ENCODE measurements at places on chromosomes 6 and 20.

- DNase-seq = no peak
Observed at GRCh38 chr6:85015396-85015990, 251.1 kb upstream of the TBX18 start.

DNA sequence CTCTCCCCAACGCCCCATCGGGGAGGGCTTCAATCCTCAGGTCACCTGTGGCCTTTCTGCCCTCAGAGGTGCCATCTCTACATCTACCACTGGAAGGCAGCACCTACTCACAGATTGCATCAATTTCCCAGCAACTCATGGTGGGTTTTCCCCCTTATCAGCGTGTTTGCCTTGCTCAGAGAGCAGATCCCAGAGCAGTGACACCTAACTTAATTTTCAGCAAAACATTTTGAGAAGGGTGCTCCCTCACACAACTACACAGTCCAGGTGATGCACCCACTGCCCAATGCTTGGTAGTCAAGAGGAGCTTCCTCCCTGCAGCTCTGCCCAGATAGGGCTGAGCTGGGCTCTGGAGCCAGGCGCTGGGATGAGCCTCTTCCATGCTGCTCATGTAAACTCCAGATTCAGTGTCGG lies 48.2 kb downstream of the PLG start:
- no peak for DNase-seq

DNA sequence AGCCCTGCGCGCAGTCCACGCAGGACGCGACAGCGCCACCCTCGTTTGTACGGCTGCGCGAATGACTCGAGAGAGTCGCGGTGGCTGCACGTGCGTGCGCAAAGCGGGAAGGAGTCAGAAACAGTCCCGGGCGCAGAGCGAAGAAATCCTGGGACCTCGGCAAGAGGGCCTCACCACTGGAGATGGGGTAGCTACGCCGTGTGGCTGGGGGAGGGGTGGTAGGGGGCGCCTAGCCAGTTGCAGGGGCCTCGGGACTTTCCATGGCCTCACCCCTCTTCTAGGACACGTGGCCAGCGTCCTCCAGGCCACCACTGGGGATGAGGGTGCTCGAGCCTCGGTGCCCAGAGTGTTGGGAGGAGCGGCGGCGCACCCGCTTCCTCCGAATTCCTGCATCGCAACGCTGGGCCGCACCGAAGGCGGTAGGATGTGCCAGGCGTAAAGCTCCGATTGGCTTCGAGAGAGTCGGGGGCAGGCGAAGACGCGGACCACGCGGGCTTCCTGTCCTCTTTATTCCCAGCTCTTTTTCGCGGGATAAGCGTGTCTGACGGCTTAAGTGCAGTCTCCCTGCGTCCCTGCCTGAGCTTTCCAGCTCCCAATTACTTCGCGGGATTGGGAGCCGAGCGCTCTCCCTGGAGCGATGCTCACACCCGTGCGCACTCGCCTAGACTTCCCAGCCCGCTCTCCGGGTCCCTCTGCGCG lies 38.7 kb downstream of the NCR2 start:
- no peak for DNase-seq

DNA sequence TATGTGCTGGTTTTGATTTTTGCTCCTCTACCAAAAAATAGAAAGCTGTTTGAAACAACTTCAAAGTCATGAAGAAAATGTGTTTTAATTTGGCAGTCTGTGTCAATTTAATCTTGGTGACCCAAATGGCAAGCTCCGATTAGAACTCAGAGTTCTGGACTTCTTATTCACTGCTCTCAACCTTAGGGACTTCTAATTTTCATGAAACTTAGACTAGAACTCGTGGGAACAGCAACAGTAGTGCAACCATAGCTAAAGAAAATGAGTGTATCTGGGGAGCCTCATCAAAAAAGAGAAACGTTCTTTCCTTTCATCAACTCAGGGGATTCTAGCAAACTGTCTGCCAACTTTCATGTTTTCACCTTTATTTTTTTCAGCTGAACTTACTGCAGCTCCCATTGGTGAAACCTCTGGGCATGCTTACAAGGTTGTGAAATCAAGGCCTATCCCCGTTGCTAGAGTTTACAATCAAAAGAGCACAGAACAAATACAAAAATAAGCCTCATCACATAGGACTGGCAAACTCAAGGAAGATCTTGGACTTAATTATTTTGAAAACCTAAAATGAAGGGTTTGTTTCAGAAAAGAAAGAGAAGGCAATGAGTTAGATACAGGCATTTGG lies 114.0 kb upstream of the HSF2 start:
- DNase-seq = no peak

GRCh38 chr6:110486756-110487155 lies 10.3 kb upstream of the SLC22A16 start:
- DNase-seq = no peak

GRCh38 chr6:32131439-32131948 lies 1.4 kb upstream of the FKBPL start:
- DNase-seq = no peak

DNA sequence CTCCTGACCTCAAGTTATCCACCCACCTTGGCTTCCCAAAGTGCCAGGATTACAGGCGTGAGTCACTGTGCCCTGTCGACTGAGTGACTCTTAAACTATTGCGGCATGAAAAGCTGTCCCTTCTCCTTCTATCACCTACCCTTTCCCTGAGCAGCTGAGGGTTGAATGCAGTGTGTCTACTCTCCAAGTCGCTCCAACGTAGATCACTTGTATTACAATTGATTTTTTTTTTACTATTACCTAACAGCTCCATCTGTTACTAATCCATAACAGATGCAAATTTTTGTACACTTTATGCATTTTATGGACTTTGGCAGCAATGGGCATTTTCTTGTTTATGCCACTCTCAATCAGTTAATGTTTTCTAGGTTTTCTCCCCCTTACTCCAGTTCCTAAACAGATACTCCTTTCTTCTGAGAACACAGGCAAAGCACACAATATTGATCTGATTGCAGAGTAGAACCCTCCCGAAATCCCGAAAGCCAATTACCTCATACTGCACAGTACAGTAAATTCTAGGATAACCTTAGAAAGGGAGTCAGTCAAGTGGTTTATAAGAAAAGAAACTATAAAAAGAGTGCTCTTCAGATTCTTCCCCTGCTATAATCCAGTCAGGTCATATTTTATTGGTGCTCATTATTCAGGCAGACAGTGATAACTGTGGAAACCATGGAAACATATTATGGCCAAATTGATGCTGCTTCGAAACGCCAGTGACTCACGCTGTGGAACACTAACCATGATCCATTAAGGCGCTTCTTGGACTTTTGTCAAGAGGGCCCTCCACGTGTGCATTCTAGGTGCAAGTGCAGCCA lies 273.0 kb downstream of the ADGB start:
- DNase-seq = no peak

DNA sequence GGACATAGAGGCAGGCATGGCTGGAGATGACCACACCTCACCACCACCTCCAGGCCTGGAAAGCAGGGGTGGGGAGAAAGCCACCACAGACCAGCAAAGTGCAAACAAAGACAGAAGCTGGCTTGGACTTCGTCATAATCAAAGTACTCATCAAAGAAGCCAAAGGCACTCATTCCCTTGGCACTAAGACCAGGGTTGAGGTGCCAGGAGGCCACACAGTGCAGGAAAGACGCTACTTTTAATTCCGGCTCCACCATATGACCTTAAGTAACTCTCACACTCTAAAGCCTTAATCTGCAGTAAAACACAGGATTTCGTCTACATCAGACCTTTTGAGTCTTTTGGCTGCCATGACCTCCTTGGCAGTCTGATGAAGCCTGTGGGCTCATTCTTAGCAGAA lies 123.1 kb downstream of the HIVEP2 start:
- no peak for DNase-seq

DNA sequence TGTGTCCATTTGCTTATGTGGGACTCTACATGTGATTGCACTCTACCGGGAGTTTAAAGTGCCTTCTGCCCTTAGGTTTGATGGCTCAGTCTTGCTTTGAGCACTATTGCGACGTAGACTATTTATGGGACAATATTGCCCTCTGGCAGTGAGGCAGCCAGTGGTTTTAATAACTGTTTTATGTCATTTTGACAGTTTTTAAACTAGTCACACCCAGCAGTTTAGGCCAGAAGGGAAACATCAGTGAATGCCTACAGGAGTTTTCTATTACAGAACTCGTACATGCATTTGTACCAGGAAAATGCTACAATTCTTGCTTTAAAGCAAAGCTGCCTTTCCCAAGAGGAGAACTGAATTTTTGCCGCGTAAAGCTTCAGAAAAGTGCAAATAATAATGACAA lies 813.7 kb downstream of the KIF16B start:
- no peak for DNase-seq

GRCh38 chr6:136324686-136325380 lies 35.2 kb upstream of the BCLAF1 start:
- DNase-seq = no peak

DNA sequence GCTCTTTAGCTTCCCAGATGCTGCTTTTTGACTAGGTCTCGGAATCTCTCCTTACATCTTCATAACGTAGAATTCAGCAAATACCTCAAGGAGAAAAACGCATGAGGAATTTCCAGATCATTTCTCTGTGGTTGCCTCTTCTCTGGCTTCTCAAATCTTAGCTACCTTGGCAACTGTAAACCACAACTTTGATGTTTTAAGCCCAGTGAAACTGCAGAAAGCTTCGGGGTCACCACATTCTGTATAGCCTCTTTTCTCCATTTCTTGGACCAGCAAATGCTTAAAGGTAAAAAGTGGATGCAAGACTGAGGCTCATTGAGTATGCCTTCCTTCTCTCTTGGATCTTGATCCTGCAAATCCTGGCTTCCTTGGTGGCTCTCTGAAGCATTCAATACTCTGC lies 125.5 kb upstream of the FBXL4 start:
- DNase-seq = no peak

GRCh38 chr20:19375801-19376200 lies 163.4 kb downstream of the SLC24A3 start:
- no peak for DNase-seq

- no peak for DNase-seq
Observed at GRCh38 chr6:132934496-132934895, 120.1 kb downstream of the RPS12 start.

GRCh38 chr6:26415791-26416190 lies 13.7 kb downstream of the BTN3A1 start:
- no peak for DNase-seq

DNA sequence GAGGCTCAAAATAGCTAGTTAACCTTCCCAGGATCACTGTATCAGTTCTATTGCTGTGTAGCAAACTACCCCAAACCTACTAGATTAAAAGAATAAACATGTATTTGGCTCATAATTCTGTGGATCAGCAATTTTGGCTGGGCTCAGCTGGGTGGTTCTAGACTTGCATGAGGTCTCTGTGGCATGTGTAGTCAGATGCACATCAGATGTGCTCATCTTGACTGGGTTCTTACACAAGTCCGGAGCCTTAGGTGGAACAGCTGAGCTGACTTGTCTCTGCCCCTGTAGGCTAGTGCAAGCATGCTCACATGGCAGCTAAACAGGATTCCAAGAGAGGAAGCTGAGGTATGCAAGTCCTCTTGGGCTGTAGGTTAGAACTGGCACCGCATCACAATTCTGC lies 173.2 kb upstream of the PRND start:
- DNase-seq = no peak

- no peak for DNase-seq
Observed at GRCh38 chr6:11833626-11834592, 55.3 kb upstream of the ADTRP start.

DNA sequence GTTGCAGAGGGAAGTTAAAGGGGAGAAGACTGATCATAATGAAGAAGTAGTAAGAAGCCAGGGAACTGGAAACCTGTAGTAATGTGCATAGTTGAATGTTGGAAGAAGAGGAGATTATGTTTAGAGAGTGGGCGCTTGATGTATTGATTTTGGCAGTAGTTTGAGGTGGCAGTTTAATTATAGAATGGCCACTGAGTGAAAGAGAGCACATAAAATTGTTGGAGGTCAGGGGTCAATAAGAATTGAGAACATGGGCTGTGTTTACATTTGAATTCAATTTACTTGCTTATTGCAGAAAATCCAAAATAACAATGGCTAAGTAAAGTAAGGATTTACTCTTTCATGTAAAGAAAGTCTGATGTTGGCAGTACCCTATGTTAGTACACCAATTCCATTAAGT lies 15.7 kb downstream of the VTA1 start:
- no peak for DNase-seq

DNA sequence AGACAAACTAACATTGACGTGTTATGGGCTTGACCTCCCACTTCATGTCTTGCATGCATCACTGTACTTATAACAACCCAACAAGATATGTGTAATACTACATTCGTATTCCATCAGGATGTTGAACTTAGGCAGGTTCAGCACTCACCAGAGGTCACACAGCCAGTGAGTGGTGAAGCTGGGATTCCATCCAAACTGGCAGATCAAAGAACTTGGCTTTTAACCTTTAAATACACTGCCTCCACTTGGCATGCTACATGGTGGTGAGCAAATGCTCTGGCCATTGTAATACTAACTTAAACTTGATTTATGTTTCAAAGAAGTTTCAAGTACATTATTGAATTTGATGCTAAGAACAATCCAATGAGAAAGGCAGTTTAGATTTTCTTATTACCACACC lies 10.7 kb upstream of the HDDC2 start:
- DNase-seq = no peak

GRCh38 chr20:51059862-51060261 lies 37.0 kb upstream of the KCNG1 start:
- no peak for DNase-seq

DNA sequence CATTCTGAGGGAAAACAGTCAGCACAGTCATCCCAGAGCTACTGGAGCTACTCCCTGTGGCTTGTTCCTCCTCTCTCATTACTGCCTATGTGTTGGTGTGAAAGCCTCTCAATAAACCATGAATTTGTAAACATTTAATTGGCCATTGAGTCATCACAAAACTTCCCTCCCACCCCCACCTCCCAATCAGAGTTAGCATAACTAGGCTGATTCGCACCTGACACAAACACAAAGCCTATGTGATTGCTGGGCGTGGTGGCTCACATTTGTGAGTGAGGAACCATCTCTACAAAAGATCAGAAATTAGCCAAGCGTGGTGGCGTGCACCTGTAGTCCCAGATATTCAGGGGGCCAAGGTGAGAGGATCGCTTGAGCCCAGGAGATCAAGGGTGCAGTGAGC lies 17.1 kb upstream of the SNTA1 start:
- DNase-seq = no peak

DNA sequence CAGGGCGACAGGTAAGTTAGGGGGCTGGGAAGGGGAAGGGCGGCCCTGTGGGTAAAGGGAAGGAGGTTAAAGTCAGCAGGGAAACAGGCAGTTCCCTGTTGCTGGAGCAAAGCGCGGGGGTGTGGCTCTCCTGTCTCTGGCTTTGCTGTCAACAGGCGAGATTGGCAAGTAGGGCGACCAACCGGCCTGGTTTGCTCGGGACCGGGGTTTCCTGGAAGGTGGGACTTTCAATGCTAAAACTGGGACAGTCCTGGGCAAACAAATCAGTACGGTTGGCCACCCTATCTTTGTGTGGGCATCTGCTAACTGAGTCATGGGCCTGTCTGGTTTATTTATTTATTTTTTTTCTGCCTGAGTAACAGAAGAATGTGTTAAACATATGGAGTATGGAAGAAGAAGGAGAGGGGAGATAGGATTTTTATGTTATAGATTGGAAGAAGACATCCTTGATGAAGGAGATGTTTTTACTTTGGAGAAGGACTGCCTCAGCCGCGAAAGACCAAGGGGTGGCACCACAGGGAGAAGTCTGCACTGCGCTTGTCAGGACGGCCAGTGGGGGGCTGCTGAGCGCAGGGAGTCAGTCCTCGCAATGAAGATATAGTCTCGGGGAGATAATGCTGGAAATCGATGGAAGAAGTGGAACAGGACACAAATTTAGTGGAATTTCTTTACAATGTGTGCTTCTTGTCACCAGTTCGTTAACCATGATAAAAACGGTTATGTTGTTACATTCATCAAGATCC lies 43.4 kb upstream of the ESR1 start:
- DNase-seq = peak; percentile 78
